Fibroblast of upper back skin (primary cell): ENCODE measurements at places on chromosomes 5 and 9.

- peak; percentile 29 for DNase-seq
These were observed 110.9 kb downstream of the KCNIP1 start for GRCh38 chr5:170614720-170615119.

DNA sequence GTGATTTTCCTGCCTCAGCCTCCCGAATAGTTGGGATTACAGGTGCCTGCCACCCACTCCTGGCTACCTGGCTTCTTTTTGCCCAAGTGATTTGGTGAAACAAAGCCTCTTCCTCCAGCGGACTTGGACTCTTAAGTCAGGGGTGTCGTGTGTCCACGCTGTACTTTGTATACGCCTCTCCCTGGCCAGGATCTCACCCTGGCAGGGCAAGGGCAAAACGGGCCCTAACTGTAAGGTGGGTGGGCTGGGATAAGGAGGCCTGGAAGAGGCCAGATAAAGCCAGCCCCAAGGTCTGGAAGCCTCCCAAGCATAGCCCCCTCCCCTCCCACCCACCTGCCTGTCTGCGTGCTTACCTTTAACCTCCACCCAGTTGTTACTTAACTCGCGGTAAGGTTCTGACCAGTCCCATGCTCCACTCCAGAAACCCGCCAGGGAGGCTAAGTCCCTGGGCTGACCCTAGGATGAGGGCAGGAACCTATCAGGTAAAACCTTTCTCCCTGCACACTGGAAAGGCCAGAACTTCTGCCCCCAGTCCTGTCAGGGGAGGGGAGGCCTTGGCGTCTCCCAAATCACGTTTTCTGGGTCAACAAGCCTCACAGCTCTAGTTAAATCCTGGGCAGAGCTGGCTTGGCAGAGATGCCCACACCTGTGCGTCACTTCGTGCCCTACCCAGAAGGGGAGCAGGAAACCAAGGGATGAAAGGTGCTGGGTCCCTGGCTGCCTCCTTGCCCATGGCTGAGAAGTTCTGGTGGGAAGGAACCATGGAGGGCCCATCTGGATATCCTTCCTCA lies 8.4 kb downstream of the CDK9 start:
- DNase-seq, result no peak

- DNase-seq, result no peak
These were observed 133.9 kb upstream of the PANK3 start for GRCh38 chr5:168713051-168713450.

GRCh38 chr5:69170495-69170894 lies 3.5 kb downstream of the CCNB1 start:
- DNase-seq, result no peak

DNA sequence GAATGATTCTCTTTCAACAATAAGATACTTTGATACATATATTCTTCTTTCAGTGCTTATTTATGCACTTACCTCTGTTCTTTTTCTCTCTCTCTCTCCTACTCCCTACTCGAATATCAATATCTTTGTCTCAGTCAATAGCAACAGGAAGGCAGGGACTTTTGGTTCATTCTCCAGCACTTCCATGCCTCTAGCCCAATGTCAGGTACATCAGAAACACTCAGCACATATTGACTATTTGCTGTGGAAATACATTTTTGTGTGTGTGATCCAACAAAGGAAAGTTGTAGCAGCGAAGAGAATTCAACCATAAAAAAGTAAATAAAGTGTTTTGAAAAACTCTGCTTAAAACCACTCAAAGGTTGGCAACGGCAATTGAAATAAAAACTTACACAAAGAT lies 12.6 kb downstream of the DIRAS2 start:
- no peak for DNase-seq

GRCh38 chr5:68962757-68963484 lies 130.9 kb upstream of the SLC30A5 start:
- DNase-seq, result peak; percentile 62

- no peak for DNase-seq
These were observed 73.4 kb downstream of the NSG2 start for GRCh38 chr5:174118823-174119467.
